ENCODE measurements at places on chromosomes 4 and X.

DNA sequence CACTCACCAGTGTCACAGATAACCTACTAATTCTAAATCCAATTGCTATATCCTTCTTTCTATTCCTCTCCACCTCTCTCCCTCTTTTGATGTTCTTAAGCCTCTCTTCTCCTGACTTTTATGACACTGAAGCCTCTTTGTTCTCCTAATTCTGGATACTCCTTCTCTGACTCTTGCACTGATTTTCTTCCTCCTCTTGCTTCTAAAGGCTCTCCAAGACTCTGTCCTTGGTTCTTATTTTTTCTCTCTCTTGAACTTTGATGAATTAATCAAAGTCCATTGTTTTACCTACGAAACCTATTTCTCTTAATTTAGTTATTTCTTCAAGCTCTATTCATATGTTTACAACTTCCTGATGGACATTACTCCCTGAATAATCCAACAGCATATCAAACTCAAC, 95.7 kb upstream of the TSPAN7 start:
- no peak for DNase-seq

DNA sequence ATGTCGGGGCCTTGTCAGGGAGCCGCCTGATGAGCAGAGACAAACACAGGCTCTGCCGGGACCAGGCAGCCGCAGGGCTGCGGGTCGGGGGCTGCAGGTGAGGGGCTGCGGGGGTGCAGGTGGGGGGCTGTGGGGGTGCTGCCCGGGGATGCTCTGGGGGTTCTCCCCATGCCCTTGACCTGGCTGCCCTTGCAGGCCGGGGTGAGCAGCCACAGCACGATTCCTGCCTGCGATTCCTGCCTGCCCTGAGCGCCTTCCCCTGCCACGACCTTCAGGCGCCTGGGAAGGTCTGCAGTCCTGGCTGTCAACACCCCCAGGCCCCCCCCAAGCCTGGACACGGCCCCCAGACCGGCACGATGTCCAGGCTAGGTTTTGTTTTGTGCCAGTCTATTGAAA, 106.3 kb downstream of the FAM53A start:
- no peak for DNase-seq

GRCh38 chrX:52346174-52347165, 22.4 kb upstream of the XAGE2 start:
- DNase-seq: no peak

DNA sequence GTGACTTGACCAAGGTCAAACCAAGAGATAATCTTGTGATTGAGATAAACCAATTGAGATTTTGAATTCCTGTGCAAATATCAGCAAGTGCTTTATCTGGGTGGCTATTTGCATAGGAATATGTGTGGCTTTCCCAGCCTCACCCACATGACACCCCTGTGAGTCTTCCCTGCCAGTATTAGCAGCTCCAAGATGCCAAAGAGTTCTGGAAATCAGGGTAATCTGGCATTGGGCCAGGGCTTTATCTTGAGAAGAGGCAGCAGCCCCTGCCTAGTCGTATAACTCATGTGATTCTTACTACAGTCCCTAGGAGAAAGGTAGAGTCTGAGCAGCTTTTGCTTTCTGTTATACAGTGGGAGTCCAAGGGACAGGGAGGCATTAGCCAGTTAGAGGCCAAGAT, 87.7 kb downstream of the RLIM start:
- DNase-seq: no peak

GRCh38 chr4:32798471-32799159, 2078.4 kb downstream of the PCDH7 start:
- no peak for DNase-seq

GRCh38 chr4:7635445-7636239, 200.9 kb upstream of the PSAPL1 start:
- DNase-seq: no peak

DNA sequence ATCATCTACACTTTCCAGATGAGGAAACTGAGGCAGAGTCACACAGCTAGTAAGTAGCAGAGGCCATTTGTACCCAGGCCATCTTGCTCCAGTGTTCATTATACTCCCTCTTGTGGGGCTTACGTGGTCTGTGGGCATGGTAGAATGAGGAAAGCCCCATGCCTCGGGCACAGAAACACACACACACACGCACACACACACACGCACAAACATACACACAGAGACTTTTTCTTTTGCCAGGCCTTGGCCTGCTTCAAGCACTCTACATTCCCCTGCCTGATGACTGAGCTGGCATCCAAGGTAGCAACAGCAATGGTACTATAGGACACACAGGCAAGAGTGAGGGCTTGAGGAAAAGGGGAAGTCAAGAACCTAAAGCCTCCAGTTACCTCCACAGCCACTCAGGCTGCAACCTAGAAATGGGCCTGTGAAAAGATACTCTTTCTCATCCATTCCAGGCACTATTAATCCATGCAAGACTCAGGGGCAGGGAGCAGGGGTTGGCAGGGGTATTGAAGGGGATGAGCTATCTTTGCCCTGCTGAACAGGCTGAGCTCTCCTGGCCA, 43.6 kb downstream of the STARD8 start:
- DNase-seq: no peak

DNA sequence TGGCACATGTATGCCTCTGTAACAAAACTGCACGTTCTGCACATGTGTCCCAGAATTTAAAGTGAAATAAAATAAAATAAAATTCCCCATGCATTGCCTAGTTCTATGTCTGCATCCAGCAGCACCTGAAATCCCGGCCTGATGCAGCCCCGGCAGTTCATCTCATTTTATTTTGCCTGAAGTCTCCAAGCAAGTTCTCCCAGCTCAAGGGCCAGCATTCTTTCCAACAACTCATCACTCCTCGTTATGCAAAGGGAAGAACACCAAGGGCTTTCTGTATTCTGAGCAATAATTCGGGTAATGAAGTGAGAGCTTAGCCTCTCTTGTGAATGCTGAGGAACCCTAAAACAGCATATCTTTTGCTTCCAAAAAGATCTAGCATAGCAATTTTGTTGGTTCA, 2.7 kb downstream of the ENPP6 start:
- no peak for DNase-seq

Data from stimulated activated CD4-positive, alpha-beta T cell treated with anti-CD3 and anti-CD28 coated beads, TNF-alpha, amount 100 ng/mL, for 48 hours (primary cell).